Fibroblast of skin of right biceps (primary cell): ENCODE measurements at places on chromosomes 2 and 18.
A peak's percentile ranks its signal among the peaks of the same experiment; 100 is the strongest.

DNA sequence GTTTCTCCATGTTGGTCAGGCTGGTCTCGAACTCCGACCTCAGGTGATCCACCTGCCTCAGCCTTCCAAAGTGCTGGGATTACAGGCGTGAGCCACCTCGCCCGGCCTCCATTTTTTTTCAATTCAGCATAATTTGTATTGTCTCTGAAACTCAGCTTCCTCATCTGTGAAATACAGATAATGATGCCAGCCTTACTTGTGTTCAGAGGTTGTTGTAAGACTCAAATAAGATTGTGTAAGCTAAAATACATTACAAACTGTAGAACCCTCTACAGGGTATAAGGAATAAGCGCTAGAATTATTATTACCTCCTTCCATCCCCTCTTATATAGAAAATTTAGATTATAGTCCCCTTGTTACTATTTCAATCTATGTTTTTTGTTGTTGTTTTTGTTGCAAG, 24.8 kb upstream of the STARD7 start:
- no peak for DNase-seq

DNA sequence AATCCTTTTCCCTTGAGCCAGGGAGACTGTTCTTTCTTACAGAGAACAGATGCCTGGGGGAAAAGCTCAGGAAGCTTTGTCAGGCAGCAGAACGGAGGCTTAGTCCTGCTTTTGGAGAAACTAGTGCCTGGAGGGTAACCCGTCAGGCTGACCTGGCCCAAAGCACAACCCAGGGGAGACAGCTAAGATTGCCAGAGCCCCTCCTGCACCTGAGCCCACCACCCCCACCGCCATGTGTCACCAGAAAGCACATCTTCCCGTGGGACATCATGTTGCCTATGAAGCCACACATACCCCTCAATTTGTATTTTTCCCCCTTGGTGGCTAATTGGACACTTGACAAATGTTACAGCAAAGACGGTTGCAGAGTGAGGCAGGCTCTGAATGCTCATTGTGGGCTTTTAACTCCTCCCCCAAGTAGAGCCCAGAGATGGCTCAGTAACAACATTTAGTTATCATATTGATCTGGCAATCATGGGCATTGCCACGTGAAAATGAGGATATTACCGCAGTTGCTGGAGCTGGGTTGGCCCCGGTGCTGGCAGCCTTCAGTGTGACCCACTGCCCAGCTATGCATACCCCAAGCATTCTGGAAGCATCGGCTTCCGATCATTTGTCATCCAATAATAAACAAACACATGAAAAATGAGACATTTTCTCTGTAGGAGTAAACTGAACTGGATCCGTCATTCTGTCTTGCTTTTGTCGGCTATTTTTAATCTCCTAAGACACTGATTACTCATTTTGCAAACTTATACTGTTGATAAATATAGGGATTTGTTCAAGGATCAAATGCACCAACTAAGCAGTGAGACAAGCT, 229.5 kb downstream of the ATAD2B start:
- peak; percentile 7 for DNase-seq

- no peak for DNase-seq
These were observed 103.9 kb upstream of the MCFD2 start for GRCh38 chr2:47019532-47019931.

- no peak for DNase-seq
These were observed 50.8 kb downstream of the EDAR start for GRCh38 chr2:108938077-108938710.

GRCh38 chr18:8142932-8143331, 466.3 kb upstream of the RAB12 start:
- DNase-seq = no peak

DNA sequence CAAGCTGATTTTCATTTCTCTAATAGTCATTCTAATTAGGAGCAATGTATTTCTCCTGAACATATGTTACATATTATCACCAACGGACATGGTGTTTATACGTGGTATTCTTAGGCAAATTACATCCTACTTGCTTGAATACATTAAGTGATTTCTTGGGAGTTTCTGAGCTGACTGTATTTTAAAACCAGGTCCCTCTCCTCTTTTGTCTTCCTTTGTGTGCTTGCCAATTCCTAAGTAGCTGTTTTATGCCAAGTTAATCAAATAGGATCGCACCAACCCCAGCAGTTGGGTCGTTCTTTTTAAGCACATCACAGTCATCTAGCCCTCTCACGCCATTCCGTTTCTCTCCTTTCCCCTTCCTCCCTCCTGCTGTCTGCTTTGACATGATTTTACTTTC, 75.4 kb upstream of the MAP2 start:
- DNase-seq = peak; percentile 18

DNA sequence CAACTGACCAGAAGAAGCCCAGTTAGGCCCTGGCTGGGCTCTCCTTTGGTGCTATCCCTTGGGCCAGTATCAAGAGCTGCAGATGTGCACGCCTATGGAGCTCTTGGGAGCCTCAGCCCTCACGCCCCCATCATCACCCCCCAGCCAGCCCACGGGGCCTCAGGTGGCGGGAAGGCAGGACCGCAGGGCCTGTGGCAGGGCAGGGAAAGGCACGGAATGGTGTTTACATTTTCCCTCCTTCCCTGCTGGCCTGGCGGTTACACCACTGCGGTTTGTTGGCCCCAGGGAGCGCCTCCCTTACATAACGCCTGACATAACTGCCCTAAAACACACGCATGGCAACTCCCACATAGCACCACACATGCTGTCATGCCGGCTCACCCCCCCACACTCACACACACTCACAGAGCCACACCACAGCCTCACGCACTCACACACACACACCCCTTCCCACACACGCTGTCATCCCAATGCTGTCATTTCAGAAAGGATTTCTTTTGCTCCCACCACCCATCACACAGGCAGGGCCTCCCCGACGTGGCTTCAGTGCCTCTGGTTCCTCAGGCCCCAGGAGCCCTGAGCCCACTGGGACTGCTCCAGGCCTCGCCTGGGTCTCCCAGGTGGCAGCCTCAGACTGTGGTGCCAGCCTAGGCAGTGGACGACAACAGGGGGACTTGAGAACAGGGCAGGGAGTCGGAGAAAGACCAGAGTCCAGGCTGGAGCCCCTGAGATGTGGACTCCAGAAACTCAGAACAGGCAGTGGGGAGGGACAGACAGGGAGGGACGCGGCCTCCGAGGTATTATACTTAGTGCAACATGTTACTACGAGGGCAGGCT, 15.7 kb downstream of the ZFP36L2 start:
- DNase-seq = peak; percentile 87

GRCh38 chr2:218622606-218623365, 15.1 kb downstream of the PLCD4 start:
- DNase-seq = peak; percentile 36

DNA sequence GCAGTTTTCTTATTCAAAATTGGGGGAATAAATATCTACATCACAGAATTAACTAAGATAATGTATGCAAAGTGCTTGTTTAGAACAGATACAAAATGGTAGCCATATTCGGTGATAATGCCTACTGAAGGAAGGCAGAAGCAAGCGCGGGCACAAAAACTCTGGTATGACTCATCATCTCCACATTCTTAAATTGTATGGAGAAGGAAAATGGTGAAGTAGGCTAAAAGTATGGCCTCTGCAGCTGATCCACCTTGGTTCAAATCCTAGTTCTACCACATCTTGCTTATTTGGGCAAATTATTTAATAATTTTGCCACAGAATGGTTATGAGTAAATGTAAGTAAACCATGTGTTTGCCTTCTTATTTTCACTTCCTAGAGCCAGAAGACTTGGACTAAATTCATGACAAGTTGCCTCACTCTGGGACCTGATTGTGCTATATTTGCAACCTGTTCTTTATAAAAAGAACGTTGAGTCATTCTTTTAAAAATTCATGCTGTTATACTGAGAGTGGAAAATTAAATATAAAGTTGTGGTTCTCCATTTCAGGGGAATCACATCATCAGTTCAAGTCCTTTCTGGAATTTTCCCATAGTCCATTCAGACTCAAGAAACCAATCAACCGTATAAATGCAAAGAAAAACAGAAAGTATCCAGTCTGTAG, 9.0 kb upstream of the CDK15 start:
- peak; percentile 86 for DNase-seq

GRCh38 chr2:161983866-161984265, 90.1 kb downstream of the DPP4 start:
- peak; percentile 77 for DNase-seq

DNA sequence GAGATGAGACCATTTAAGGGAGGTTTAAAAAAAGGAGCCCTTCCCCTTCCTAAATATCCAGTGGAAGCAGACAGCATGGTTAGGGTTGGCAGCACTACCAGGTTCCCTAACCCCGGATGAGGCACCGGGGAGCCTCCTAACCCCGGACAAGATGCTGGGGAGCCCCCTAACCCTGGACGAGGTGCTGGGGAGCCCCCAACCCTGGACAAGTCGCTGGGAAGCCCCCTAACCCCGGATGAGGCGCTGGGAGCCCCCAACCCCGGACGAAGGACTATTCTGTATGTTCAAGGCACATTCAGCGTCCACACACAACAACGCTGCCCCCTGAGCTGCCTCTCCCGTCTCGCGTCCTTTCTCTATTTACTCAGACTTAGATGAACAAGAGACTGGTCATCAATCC, 51.9 kb downstream of the ANKMY1 start:
- no peak for DNase-seq

GRCh38 chr2:33522576-33522975, 46.1 kb downstream of the RASGRP3 start:
- no peak for DNase-seq

- DNase-seq = no peak
These were observed 20.8 kb upstream of the PUM2 start for GRCh38 chr2:20371323-20372025.

DNA sequence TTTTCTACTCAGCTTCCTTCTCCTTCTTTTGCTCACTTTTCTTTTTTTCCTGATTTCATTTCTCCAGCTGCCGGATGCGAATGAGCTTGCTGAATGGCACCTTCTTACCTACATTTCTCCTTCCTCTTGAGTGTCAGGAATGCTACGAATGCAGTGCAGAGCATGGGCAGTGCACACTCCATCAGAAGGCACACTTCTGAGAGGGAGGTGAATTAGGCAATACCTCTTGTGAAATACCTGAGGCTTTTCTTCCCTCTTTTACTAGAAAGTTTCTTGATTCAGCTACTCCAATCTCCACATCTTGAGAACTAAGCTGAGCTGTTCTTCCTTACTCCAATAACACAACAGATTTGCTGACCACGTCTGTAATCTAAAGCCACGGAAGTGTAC, 51.1 kb downstream of the PLEKHM3 start:
- DNase-seq = no peak

DNA sequence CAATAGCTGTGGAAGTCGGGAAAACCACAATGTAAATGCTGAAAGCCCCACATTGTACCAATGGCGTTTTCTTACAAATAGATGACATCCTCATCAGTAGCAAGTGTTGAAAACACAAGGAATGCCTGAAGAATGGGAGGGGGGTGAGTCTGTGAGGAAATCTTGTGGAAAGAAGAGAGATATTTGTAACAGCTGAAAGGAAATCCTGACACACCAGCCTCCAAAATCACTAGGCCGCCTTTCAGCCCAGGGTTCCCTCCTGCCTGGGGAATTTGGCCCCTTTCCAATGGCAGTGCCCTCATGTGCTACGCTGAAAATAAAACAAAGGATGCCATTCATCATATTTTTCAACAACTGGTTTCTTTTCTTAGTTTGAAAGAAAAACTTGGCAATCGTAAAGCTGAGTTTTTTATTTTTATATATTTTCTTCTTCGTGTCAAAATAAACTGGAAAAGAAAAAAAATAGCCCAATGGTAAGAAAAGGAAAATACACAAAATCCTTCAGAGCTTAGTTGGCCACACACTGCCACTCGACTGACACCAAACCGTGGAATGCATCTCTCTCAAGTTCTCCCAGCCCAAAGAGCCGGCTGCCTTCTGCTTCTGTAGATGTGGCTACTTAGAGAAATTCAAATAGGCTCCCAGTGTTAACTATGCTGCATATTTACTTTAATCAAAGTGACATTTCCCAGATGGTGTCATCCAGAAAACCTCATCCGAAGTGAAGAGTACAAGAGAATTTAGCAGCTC, 52.0 kb downstream of the FTCDNL1 start:
- peak; percentile 59 for DNase-seq

DNA sequence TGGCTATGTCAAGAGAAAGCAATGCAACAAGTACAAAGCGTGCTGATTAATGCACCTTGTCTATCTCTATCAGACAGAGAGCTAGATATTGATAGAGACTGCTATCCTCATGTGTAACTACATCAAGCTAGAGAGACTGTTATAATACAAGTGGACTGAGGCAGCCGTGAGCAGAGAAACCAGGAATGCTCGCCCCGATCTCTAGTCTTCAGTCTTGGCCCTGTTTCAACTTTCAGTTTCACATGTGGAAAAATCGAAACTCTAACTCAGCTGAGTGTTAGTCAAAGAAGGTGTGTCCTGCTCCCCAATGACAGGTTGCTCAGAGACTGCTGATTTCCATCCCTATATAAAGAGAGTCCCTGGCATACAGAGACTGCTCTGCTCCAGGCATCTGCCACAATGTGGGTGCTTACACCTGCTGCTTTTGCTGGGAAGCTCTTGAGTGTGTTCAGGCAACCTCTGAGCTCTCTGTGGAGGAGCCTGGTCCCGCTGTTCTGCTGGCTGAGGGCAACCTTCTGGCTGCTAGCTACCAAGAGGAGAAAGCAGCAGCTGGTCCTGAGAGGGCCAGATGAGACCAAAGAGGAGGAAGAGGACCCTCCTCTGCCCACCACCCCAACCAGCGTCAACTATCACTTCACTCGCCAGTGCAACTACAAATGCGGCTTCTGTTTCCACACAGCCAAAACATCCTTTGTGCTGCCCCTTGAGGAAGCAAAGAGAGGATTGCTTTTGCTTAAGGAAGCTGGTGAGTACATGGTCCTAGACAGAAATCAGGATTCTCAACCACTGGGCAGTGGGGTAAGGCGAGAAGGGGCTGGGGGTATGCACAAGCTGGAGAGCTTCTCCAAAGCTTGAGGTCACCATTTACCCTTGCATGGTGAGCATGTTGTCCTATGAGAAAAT, at the start of gene RSAD2:
Gene RSAD2 (plus strand): TSS at position 376 of the 903 bp plus-strand sequence. CDS start 24 bp downstream, at position 400.
- DNase-seq = peak; percentile 24

DNA sequence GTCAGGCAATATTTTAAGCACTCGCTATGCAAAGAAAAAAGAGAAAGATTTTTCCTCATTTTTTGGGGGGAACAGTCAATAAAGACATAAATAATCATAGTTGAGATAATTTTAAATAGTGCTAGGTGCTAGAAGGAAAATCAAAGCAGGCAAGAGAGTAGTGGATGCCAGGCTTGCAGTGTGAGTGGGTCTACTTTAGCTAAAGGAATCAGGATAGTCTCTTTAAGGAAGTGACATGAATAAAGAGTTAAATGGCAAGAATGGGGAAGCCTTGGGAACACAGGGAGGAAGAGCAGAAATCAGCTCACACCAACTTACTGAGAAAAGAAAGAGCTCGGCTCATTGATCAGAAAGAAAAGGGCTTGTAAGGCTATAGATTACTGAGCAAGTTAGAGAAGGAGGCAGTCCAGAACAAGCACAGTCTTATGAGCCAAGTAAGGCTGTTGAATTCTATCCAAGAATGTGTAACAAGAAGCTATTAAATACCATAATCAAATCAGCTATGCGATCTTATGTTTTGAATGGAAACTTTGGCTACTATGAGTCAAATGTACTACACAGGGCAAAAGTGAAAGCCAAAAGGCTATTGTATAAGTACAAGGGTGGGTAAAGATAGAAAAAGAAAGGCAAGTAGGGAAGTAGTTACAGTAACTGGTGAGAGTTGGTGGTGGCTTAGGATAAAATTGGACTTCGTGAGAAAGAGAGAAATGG, 833.8 kb upstream of the PIK3C3 start:
- DNase-seq = peak; percentile 90
